GM13976 (cell line): ENCODE measurements at places on chromosomes 6 and 20.
A peak's percentile ranks its signal among the peaks of the same experiment; 100 is the strongest.

DNA sequence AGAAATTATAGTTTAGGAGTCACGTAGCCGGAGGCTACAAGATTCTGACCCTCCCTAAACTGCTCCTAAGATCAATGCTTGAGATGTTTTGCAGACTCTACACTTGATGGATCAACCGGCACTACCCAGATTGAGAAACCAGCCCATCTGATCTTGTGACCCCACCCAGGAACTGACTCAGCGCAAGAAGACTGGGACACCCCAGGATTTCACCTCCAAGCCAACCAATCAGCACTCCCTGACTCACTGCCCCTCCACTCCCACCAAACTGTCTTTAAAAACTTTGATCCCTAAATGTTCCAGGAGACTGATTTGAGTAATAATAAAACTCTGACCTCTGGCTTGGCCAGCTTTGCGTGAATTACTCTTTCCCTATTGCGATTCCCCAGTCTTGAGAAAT is 99.8 kb downstream of the OPRM1 start:
- no peak for DNase-seq

DNA sequence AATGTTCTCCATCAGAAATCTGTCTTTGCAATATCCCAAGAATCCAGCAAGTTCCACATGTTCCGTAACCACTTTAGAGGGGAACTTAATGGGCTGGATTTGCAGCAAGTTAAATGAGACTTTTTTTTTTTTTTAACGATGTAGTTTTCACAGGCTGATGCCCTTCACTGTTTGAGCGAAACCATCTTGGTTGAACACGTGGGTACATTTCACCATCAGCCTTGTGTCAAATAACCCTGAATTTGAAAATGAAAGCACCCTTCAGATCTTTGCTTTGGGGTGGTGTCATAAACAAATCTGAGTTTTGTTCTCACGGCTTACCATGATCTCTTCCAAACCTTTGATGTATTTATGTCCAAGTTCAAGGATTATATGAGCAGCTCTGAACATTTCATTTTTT is 73.7 kb upstream of the EXOC2 start:
- no peak for DNase-seq

DNA sequence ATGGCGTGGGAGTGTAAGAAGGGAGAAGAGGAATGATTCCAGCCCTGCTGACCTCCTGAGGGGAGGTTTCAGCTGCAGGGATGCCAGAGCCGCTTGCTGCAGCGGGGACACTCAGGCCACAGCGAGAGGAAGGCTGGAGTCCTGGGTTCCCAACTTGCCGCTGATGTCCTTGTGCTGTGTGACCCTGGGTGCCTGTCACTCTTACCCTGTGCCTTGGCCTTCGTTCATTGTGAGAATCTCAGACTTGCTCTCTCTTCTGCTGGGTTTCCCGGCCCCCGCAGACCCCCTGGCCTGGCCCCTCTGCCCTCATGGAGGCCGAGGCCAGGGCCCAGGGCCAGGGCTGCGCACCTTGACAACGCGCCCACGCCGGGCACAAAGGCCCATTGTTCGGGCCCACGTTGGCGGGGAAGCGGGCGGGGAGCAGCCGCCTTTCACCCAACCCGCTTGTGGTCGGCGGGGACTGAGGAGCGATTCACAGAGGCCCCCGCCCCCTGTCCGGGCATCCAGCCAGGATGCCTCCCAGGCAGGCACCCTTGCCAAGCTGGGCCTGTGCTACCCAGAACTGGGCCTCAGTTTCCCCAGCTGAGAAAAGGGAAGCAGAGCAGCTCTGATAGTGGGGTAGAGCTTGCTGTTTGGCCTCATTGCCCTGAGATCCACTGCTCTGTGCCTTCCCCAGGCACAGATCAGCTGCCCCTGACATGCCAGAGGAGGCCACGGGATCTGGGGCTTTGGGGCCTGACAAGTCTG is 52.4 kb downstream of the CEBPB start:
- DNase-seq, result no peak

- DNase-seq, result no peak
Observed at GRCh38 chr20:10236540-10237533, 18.2 kb downstream of the SNAP25 start.

DNA sequence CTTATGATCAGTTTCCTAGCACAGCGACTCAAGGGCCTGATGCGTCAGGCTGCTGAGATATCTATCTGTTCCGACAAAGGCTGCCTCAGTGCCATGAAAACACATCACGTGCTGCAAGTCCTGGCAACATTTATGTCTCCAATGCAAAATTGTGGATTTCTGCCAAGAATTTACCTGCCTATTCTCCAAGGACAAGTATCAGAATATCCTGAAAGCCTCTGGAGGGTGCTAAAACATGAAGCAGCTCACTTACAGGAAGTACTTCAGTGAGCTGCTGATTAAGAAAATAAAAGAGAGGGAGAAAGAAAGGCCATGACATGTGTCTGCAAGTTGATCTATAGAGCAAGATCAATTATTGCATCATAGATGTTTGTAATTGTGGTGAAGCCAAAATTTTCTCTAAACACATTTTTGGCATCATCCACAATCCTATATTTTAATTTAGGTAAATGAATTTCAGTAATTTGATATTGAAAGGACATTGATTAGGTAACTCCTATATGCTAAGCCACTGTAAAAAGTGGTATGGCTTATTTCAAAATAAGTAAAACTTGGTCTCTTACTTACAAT is 25.8 kb upstream of the TPBG start:
- no peak for DNase-seq

GRCh38 chr6:24283043-24283985 is 74.5 kb downstream of the DCDC2 start:
- peak; percentile 71 for DNase-seq

DNA sequence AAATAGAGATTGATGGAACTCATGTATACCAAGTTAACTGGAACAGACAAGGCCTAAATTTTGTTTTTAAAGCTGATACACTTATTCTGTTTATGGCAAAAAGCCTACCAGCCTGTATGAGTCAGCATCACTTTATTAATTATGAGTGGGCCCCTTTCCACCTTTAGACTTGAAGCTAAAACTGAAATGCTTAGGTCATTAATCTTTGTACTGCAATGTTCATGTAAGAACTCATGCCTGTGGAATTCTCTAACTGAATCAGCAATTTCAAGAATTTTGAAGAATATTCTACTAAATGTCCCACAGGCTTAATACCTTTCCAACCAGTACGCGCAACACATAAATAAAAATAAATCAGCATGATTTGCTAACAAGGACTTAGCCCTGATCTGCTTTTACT is 140.2 kb upstream of the PHACTR1 start:
- DNase-seq, result no peak

DNA sequence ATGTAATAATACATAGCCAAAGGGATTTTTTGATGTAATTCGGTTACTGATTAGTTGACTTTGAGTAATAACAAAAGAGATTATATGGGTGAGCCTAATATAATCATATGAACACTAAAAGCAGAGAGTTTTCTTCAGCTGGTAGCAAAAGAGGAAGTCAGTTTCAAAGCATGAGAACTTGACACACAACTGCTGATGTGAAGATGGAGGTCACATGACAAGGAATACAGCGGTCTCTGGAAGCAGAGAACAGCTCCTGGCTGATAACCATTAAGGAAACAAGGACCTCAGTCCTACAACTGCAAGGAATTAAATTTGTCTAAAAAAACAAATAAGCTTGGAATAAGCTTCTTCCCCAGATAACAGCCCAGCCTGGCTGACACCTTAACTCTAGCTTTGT is 154.5 kb upstream of the PRND start:
- DNase-seq, result no peak

DNA sequence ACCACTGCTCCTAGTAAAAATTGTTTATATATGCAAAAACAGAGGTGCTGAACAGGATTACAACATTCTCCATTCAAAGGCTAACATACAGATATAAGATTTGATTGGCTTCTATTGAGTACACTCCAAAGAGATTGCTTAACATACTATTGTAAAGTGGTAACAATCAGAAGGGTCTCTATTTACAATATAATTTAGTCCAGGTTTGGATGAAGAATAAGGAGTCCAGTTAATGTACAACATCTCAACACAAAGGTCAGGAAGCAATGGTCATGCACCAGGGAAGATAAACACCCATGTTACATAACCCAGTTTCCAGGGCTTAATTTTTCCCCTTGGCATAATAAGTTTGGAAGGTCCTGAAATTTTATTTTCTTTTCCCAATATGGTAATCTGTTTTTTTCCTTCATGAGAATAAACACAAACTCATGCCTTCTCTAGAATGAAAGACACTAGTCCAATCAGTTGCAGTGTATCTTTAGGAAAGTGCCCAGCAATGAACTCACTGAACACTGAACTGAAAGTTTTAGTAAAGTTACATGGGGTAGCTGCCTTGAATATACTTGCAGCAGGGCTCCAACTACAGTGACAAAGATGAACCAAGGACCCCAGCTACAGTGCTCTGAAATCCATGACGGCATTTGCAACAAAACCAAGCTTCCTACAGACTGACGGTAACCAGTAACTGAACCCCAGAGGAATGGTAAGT is 255.3 kb upstream of the GJE1 start:
- no peak for DNase-seq

DNA sequence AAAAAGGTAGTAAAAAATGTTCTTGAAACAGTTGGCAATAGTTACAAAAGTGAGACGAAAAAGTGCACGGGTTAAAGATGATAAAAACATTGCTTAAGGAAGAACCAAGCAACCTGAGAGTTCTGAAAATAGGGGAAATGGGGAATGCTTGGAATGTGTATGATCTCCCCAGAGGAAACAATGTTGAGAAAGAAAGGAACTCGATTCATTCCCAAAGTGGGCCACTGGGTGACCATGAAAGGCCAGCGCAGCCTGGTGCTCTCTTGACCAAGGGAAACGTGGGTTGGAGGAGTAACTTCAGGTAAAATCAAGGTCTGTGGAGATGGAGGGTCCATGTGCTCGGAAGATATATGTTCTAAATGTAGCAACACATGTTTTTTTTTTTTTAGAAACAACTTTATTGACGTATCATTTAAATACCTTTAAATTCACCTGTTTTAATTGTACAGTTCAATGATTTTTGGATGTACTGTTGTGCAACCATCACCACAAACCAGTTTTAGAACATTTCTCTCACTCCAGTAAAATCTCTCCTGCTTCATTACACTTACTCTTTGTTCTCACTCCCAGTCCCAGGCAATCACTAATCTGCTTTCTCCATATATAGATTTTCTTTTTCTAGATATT is 34.5 kb upstream of the CEP85L start:
- DNase-seq, result no peak

- DNase-seq, result no peak
Observed at GRCh38 chr6:31473780-31474761, 23.9 kb upstream of the MICB start.

GRCh38 chr20:11753155-11753554 is 164.5 kb upstream of the BTBD3 start:
- no peak for DNase-seq

DNA sequence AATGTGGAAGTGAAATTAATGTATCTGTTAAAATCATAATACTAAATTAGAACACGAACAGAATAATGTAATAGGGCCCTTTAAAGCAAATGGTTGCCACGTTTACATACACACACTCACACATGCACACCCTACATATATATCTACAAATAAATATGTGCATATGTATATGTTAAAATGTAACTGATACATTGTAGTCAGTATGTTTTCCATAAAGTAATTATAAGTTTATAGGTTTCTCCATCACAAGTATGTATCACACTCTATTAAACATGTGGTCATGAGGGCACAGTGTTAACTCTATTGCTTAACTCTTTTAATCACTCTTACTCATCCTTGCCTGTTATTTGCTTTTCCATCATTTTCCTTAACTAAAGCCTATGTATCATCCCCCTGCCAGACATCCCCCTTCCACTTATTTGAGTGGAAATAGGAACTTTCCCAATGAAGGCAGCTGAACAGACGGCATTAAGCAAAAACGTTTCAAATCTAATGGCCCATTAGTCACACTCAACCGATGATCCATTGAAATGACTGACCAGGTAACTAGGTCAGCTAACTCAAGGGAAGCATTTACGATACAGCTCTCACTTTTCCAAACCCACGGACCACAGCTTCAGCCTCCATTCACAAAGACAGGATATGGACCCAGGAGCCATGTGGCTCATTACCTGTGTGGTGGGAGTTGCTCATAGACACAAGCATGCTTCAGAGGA is 89.3 kb downstream of the HAO1 start:
- no peak for DNase-seq

DNA sequence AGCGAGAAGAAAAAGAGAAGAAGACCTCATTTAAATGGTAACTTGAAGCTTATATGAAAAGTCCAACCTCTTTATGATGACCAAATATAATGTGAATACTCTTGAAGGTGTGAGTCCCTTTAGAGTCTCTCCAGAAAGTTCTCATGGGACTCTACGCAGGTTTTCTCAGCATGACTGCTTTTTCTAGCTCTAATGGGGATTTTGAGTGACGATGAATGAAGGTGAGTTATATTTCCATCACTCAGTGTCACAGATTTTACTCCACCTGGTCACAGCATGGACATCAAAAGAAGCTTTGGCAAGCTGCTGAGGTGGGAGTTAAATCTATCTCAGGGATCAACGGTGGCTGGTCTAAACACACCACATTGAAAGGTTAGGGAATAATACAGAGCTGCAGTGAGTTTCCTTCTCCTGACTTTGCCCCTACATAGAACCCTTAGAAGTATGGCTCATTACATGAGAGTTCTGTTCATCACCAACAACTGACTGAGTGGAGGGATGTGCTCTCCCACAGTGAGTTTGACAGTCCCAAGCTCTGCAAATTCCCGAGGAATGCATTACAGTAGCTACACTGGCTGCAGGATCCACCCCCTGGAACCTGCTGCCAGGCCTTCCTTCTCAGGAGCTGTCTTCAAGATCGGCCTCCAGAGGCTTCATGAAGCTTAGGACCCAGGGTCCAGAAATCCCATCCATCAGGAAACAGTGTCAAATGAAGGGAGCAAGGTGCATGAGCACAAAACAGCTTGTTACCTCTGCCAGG is 126.8 kb downstream of the FOXC1 start:
- no peak for DNase-seq

DNA sequence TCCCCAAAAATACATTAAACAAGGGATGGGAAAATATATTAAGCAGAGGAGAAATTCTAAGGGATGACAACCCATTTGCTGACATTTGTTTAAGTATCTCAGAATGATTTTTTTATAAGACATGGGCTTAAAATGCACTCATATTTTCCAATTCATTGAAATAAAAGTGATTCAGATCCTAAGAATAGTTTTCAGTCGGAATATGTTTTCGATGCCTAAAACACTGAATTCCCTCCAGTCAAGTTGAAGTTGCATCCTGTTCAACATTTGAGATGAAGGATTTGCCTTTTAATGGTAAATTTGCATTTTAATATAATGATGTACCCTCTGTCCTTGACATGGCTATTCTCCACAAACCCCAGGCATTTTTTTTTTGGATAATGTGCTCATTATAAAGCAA is 79.3 kb downstream of the PTCHD4 start:
- DNase-seq, result no peak

GRCh38 chr6:130575971-130576370 is 210.2 kb downstream of the TMEM200A start:
- peak; percentile 21 for DNase-seq

- peak; percentile 91 for DNase-seq
Observed at GRCh38 chr6:37705239-37706051, 7.8 kb upstream of the MDGA1 start.

GRCh38 chr20:2757001-2757400 is 43.4 kb downstream of the CPXM1 start:
- DNase-seq, result no peak
